ENCODE measurements at places on chromosomes 13 and 19. TPM values are rescaled to one million over a fixed set of nuclear protein-coding genes. Genes with fewer than 3 reads are reported as not detected.

GRCh38 chr13:26518451-26518959 lies 39.0 kb upstream of the WASF3 start:
- no peak for DNase-seq

- no peak for DNase-seq
Measured at GRCh38 chr19:8251025-8251472, 41.9 kb downstream of the CERS4 start.

GRCh38 chr19:5166262-5166661 lies 174.3 kb downstream of the PTPRS start:
- DNase-seq = no peak

KLK10 gene
- not detected for total RNA-seq

DNA sequence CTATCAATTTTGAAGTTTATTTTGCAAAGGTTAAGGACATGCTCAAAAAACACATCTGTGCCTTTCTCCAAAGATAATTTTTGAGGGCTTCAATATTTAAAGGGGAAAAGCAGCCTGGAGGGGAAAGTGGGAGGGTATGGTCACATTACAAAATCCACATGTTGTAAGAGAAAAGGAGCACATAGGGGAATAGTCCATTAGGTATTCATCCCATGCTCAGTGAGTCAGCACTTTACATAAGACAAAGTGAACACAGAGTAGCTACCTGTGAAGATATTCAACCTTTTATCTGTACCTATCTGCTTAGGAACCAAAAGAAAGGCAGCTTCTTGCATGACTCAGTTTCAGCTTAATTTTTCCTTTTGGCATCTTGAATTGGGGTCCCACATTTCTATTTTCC lies 932.0 kb downstream of the SLITRK6 start:
- no peak for DNase-seq

- no peak for DNase-seq
Measured at GRCh38 chr19:13899393-13899792, 6.5 kb downstream of the BRME1 start.

WDR87 gene
- total RNA-seq = not detected

Measured in omental fat pad (tissue), 4 donors.